ENCODE measurements at places on chromosomes 2 and 18.

DNA sequence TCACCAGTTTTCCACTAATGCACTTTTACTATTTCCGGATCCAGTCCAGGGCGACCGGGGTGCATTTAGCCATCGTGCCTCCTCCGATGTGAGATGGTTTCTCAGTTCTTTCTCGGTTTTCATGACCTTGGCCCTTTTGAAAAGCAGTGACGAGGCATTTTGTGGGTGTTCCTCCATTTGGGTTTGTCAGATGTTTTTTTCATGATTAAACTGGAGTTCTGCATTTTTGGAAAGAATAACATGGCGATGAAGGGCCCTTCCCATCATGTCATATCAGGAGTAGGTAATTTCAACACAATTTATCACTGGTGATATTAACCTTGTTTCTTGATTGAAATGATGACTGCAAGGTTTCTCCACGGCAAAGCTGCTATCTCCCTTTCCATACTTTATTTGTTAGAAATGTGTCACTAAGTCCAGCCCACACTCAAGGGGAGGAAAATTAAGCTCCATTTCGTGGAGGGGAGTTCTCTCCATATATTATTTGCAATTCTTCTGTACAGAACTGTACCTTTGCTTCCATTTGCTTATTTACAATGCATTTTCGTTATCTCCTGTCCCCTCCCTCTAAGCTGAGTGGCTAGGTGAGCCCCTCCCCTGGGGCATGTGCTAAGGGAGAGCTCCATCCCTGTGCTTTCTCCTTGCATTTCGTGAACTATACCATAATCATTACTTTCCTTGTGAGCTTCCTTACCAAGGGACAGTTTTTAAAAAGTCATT, 8.9 kb upstream of the KLF11 start:
- no peak for DNase-seq

DNA sequence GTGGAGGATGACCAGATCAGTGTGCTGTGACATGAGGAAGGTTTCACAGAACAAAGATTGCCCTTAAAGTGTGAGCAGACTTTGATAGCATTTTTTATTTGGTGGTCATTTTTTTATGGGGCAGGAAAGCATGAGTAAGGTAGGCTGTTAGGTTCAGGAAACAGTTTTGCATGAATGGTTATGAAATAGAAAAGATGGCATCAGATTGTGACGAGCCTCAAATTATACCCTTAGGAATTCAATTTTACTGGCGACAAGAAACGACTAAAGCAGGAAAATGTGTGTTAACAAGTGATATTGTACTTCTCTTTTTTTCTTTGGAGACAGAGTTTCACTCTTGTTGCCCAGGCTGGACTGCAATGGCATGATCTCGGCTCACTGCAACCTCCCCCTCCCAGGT, 44.7 kb downstream of the PIK3C3 start:
- no peak for DNase-seq

DNA sequence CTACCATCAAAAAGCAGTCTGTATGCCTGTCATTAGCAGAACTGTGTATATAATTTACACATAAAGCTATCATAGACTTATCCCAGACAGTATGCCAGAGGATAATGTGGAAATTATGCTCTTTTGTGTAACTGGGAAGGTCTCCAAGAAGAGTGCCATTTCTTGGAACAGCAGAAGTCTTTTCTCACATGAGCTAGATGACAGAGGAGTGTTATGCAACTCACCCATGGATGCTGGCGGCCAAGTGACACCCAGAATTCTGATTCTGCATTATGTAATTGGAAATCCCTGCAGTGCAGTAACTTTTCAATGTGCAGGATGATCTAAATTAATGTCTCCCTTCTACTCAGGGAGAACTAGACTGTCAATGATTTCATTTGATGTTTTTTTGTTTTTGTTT, 160.0 kb downstream of the UBE2E3 start:
- no peak for DNase-seq

DNA sequence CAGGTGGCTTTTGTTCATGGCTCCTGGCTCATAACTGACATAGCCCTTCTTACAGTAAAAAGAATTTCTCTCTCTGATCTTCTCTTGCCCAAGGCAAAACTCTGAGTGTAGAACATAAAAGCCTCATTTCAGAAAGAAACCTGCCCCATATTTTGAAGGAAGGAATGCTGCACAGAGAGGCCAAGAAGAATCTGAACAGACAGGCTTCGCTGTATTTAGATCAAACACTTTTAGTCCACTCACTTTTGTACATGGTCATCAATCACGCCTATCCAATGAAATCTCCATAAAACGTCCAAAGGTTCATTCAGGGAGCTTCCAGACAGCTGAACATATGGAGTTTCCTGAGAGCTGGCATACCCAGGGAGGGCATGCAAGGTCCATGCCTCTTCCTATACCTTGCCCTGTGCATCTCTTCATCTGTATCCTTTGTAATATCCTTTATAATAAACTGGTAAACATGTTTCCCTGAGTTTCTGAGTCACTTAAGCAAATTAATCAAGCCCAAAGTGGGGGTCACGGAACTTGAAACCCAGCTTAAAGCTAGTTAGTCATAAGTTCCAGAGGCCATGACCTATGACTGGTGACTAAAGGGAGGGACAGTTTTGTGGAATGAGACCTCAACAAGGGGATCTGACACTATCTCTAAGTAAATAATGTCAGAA, 62.5 kb upstream of the TMEM247 start:
- no peak for DNase-seq

DNA sequence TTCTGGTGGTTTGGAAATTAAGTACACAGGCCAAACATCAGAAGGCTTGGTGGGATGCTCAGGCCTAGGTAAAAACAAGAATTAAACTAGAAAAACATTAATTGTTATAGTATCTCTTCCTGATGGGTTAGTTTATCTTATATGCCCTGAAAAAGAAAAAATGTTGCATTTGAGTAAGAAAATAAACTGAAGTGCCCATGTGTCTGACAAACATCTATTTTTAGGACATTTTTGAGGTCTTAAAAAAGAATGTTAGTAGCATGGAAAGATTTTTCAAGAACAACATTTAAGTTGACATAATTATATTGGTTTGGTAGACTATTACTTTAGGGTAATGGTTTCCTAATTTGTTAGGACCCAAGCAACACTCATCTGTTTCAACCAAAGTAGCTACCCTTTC, 140.1 kb upstream of the RND3 start:
- DNase-seq: no peak

DNA sequence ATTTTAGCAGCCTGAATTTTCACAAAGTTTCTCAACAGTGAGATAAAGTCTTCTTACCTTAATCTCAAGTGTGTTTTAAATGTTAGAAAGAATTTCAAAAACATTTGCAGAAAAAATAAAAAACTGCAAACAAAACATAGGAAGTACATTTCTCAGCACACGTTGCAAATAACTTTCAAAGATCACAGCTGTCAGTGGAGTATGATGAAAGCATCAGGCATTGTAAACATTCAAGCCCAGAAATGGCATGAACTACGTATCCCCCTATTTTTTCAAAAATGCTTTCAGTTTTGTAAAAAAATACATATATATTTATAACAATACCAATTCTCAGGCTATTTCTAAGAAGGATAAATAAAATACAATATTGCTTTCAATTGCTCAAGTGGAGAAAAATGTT, 320.6 kb upstream of the TFPI start:
- DNase-seq: no peak

- DNase-seq: no peak
These were observed 989.5 kb upstream of the CNTNAP5 start for GRCh38 chr2:123035541-123035940.

GRCh38 chr2:230053753-230054478, 14.8 kb downstream of the SLC16A14 start:
- DNase-seq: no peak

DNA sequence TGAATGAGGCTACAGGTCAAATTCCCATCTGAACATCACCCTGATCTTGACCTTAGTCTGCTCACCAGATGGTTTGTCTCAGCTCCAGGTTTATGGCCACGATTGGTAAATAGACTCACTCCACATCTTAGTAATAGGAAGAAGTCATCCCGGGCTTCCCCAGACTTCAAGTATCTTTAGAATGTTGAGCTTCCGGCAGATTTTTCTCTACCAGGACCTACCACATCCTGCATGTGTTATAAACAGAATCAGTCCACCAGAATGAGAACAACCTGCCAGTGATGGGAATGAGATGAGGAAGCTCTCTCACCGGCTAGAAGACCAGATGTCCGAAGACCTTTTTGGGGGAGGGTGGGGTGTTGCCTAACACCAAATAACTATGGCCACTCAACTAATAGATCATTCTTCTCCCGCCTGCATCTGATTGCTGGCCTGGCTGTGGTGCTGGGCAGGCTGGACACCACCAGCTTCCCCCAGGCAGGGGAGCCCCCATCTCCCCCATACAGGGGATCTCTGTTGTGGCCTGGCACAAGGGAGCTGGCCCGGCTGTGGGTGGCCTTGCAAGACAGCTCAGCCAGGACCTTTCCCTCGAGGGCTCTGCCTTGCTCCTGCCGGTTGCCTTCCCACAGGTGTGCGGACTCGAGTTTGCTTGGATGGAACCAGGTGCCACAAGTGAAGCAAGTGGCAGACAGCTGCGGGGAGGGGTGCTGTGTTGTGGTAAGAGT, 88.5 kb downstream of the SH3RF3 start:
- DNase-seq: no peak

GRCh38 chr2:17482651-17483050, 35.6 kb downstream of the RAD51AP2 start:
- DNase-seq: no peak

GRCh38 chr2:100278986-100279385, 43.3 kb downstream of the LONRF2 start:
- DNase-seq: no peak
